ENCODE measurements at places on chromosomes 13 and 19.

DNA sequence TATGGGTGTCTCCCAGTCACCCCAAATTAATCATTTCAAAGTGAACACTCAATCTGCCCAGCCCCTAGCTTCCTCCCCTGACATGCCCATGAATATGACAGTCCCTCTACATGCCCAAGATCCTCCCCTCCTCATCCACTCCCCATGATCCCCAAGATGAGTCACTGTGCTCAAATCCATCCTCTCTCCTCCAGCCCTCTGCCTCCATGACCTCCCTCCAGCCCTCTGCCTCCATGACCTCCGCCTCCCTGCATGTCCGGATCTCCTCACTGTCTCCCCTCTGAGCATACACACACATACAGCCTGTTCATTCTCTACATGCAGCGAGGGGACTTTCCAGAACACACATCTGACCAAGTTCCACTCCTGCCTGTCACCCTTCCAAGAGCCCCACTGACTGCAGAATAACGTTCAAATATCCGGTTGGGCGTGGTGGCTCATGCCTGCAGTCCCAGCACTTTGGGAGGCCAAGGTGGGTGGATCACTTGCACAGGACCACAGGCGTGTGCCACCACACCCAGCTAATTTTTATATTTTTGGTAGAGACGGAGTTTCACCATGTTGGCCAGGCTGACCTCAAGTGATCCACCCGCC is 18.4 kb upstream of the FEM1A start:
- no peak for DNase-seq

DNA sequence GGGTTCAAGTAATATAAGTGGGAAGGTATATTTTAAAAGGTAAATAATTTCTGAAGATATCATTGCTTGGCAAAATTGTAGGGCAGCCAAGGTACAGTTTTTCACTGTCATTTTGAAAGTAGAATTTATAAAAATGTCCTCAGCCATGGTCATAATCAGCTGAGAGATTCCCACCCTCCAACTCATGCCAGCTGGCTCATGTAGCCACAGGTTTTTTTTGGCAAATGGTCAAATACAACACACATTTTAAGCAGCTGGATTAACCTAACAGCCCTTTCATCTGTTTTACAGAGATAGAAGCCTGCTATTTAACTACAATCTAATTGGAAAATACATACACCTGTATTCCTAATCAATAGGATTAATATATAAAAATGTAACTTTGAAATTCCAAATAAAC is 619.2 kb upstream of the SGCG start:
- no peak for DNase-seq

DNA sequence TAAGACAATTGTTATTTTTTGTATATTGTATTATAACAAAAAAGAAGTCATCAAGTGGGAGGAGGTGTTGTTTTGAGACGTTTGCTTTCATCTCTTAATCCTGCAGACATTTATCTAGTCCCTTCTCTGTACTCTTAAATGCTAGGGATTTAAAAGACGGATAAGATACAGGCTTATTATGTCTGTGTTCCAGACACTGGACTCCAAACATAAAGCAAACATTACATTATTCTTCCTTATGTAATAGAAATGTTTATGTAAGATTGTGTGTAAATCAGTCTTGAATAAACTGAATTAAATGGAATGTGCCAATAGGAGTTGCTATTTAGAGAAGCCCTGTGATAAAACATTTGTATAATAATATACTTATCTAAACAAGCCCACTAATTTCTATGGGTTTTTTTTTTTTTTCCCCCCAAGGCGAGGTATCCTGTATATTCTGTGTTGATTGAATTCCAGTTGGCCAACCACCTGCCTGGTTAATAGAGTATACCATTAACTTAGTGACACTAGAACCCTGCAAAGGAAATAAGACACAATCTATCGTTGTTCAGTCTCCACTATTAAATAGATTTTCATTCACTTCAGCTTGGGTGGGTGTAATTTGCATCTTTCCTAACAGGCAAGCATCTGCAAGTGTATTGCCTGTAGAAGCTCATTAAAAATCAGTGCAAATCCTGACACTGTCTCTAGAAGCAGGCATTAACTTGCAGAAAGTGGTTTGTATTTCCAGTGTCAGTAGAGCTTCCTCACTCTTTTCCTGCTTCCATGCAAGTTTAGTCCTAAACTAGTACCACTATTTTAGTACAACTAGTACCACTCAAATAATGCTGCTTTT is 69.0 kb downstream of the LRCH1 start:
- DNase-seq: no peak

- no peak for DNase-seq
These were observed 172.7 kb downstream of the KLF5 start for GRCh38 chr13:73231471-73231870.

GRCh38 chr13:78020861-78021260 is 102.2 kb upstream of the EDNRB start:
- no peak for DNase-seq

- no peak for DNase-seq
These were observed 22.4 kb upstream of the EBI3 start for GRCh38 chr19:4206818-4207484.

- DNase-seq: peak; percentile 79
These were observed 467 bp upstream of the CLN5 start for GRCh38 chr13:76991432-76991795.

DNA sequence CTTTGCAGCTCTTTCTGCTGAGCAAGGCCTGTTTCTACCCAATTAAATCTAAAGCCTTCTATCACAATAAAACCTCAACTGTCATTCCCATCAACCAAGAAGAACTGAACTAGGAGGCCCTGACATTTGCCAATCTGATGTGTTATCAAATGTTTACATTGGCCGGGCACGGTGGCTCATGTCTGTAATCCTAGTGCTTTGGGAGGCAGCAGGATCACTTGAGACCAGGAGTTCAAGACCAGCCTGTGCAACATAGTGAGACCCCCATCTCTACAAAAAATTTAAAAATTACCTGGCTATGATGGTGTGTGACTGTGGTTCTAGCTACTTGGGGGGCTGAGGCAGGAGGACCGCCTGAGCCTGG is 2.8 kb upstream of the FBXO17 start:
- DNase-seq: no peak

GRCh38 chr19:29702963-29703320 is 12.1 kb downstream of the C19orf12 start:
- DNase-seq: no peak

DNA sequence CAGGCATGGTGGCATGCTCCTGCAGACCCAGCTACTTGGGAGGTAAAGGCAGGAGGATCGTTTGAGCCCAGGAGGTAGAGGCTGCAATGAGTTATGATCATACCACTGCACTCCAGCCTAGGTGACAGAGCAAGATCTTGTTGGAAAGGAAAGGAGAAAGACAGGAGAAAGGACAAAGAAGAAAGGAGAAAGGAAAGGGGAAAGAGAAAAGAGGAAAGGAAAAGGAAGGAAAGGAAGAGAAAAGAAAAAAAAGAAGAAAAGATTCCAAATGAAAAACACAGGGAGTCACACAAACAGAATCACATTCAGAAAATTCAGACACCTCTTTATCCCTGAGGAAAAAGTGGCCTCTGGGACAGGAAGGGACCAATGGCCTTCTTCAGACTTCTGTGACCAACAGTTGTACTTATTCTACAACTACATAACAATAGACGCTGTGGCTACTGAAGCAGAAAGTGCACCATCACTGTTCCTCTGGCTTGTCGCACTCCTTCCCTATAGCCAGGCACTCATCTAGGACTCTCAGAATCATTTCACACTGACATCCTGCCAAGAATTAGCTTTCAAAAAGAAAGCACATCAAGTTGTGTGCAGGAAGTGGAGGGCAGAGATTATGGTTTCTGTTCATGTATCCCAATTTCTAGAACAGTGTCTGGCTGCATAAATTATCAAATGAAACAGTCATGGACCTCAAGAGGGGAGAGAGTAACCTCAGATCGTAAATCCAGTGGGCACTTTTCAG is 5.9 kb downstream of the MTMR6 start:
- DNase-seq: no peak

DNA sequence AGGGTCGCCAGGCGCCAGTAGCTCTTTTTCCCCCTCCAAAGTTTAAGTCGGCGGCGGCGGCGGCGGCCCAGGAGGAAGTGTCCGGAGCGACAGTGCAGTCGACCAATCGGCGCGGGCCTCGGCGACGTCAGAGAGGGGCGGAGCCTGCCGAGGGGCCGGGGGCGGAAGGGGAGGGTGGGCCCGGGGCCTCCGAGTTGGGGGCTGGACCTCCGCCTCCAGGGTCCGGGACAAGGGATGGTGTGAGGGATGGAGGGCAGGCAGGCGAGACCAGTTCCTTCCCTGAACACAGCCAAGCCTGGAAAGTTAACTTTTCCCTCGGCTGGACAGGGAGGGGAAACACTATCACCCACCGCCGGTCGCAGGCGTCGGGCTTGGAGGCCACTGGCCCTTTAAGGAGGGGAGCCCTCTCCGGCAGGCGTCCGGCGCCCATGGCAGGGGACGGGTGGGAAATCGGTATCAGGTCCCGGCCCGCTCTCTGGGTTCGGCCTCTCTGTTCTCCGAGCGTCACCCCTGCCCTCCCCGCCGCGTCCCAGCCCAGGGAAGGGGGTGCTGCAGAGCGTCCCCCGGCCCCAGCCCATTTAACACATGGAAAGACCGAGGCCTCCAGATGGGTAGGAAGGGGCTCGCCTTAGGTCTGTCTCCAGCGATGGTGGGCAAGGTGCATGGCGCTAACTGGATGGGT is at the start of gene PRKD2:
Gene PRKD2 (minus strand): TSS at position 81 of the 682 bp plus-strand sequence. CDS start 744 bp downstream, outside the sequence.
- peak; percentile 81 for DNase-seq

GRCh38 chr13:84641491-84641890 is 759.2 kb upstream of the SLITRK1 start:
- no peak for DNase-seq

GRCh38 chr19:1244693-1245451 is 3.3 kb downstream of the ATP5F1D start:
- no peak for DNase-seq

GRCh38 chr13:62510906-62511655 is 1095.4 kb upstream of the PCDH20 start:
- no peak for DNase-seq

DNA sequence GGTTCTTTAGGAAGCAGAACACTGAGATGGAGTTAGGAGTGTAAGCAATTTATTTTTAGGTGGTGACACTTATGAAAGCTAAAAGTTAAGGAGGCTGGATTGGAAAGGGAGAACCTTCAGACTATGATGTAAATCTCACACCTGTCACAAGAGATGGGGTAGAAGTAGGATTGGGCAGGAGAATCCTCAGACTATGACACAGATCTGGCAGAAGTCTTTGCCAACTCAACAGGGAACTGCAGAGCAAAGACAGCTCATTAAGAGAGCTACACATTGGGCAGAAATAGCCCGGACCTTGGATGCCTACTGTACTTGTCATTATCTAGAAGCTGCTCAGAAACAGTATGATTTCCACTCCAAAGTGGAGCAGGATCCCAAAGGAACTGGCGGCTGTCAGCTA is 134.4 kb downstream of the DNAJC15 start:
- no peak for DNase-seq

Data from CD4-positive, alpha-beta T cell treated with Interleukin-6 at 100 ng/mL for 8 hours (primary cell).